ENCODE measurements at places on chromosomes 6 and 20.

- peak; percentile 81 for DNase-seq
These were observed at the start of gene PLAGL1 for GRCh38 chr6:144008120-144008811. Gene PLAGL1 (minus strand): TSS chr6:144008259. CDS start chr6:143948136, 60,123 bp downstream.

GRCh38 chr20:48128436-48128835 lies 343.2 kb upstream of the SULF2 start:
- DNase-seq = no peak

GRCh38 chr6:136798044-136798443 lies 5.8 kb upstream of the MAP3K5 start:
- no peak for DNase-seq

DNA sequence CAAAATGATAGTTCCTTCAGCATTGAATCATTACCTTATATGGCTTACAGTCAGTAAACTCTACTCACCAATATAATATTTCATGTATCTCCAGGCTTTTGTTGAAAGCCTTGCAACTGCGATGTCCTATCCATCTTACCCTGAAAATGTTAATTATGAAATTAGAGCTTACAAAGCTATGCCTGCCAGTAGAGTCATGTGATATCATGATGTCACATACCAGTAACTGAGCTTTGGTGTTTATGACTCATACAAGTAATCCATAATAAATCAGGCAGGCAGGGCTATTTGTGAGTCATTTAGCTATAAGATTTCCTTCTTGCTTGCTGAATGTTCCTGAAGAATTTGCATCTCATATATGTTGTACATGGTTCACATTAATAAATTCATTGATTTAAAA lies 44.9 kb upstream of the FAM83B start:
- peak; percentile 20 for DNase-seq

DNA sequence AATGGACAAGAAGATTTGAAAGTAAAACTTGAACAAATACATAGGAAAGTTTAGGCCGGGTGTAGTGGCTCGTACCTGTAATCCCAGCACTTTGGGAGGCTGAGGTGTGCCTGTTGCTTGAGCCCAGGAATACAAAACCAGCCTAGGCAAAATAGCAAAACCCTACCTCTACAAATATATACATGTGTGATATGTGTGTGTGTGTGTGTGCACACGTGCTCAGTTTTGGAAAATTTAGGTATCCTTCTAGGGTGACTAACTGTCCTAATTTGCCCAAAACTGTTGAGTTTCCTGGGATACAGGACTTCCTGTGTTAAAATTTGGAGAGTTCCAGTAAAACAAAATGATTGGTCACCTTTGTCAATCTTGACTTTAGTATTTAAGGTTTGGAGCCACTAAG lies 503.2 kb downstream of the PKHD1 start:
- DNase-seq = no peak

DNA sequence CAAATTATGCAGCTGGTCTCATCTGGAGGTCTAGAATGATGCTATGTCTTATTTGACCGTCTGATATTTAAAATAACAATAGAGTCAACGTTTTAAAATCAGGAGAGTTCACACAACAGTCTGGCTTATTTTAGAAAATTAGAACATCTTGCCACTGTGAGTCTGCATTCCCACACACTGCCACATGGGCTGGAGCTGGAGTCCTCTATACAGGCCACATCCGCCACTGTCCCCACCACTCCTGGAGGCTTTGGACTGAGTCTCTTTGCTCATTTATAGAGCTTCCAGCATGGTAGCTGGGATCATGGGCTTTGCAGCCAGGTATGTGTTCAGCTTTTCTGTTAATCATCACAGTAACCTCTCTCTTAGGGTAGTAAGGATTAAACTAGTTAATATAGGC lies 68.8 kb upstream of the ZNFX1 start:
- DNase-seq = no peak

DNA sequence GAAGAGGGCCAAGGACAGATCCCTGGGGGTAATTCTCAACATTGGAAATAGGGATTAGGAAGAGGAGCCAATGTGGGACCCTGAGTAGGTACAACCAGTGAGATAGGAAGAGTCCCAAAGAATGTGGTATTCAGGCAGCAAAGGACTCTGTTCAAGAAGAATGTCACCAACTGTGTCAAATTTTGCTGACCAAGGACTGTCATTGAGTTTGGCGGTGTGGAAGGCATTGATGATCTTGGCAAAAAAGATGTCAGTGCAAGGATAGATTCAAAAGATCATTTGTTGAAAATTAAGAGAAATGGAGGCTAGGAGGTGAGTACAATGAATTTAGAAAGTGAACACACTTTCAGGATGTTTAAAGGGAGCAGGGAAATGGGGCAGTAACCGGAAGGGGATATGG lies 82.4 kb upstream of the SUPT3H start:
- DNase-seq = no peak

GRCh38 chr6:25369036-25369432 lies 89.9 kb downstream of the CARMIL1 start:
- DNase-seq = no peak

GRCh38 chr20:37151529-37151928 lies 27.6 kb upstream of the RPN2 start:
- DNase-seq = no peak

DNA sequence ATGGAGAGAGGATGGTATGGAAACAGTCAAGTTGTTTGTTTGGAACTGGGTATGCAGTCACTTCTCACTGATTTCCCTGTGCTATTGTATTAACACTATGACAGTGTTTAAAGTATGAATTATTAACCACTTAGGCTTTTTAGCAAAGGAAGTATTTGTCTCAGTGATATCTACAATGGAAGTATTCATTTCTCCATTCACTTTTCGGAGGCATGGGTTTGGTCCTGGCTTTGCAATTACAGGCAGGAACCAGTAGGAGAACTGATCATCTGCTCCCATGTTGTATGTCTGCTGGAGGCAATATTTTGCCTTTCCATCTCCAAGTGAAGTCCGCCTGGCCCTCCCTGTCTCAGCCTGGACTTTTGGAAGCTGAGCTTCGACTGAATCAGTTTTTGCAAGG lies 30.6 kb upstream of the EXOC2 start:
- DNase-seq = peak; percentile 40

- no peak for DNase-seq
These were observed 2.9 kb downstream of the KIF25 start for GRCh38 chr6:168000198-168001028.

- DNase-seq = no peak
These were observed 462.9 kb downstream of the ADGRB3 start for GRCh38 chr6:69097948-69098347.

GRCh38 chr6:113971741-113972140 lies 793 bp upstream of the HDAC2 start:
- peak; percentile 13 for DNase-seq

DNA sequence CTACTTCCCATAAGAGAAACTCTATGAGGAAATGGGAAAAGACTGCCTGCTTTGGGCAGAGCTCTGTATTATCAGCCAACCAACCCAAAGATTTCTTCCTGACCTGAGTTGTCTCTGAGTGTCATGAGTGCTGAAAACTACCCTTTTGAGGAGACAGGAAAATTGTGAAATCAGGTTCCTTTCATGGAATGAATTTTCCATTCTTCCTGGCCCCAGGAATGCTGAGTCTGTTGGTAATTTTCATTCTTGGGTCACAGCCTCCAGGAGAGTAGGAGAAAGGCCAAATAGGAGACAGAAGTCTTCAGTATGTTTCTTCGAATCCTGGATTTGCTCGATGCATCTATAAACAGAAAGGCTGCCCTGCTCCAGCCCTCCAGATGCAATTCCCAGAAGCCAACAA lies 53.6 kb downstream of the SCML4 start:
- DNase-seq = no peak

GRCh38 chr6:137106183-137106582 lies 61.4 kb upstream of the IL20RA start:
- DNase-seq = no peak

GRCh38 chr6:138109042-138109997 lies 2.1 kb upstream of the PERP start:
- peak; percentile 54 for DNase-seq
